ENCODE measurements at places on chromosomes 6 and 20. TPM values are rescaled to one million over a fixed set of nuclear protein-coding genes. Genes with fewer than 3 reads are reported as not detected.

DNA sequence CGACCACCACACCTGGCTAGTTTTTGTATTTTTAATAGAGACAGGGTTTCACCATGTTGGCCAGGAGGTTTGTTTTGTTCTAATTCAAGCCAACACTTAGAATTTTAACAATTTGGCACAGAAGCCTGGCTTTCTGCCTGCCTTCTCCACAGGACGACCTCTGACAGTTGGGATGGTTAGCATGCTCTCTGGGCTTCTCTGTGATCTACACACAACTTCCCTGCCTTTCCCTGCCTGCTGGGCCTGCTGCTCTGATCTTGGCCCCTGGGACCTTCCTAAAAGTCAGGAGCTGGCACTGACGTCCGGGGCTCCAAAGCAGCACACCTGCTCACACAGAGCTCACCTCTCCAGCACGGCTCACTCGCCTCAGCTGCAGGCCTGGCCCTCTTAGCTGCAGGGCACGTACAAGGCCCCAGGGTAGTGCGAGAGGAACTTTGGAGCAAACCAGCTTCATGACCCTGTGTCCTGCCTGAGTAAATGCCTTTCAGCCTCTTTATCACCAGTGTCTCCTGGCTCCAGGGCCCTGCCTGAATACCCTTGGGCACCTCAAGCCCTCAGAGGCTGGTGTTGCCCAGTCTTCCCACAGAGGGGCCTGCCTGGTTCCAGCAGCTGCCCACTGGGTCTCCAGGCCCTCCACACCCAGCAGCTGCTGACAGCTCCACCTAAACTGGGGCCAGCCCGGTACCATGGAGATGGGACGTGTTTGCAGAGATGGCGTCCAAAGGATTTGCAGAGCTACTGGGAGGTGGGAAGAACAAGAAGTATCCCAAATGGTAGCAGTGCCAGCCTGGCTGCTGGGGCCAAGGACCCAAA lies 96.0 kb downstream of the PSMB1 start:
- no peaks in the 10 kb centered on the region for H3K27me3 ChIP-seq
- no peak overlapping the region for H3K4me3 ChIP-seq
- H3K4me1 ChIP-seq: peaks cover 13% of the 10 kb centered on the region
- DNase-seq: no peak
- H3K27ac ChIP-seq: no peak overlapping the region

GRCh38 chr6:169961772-169962561 lies 210.5 kb downstream of the ERMARD start:
- H3K4me1 ChIP-seq: no peaks in the 10 kb centered on the region
- no peak overlapping the region for H3K4me3 ChIP-seq
- H3K27me3 ChIP-seq: no peaks in the 10 kb centered on the region
- H3K27ac ChIP-seq: no peak overlapping the region
- DNase-seq: no peak

DNA sequence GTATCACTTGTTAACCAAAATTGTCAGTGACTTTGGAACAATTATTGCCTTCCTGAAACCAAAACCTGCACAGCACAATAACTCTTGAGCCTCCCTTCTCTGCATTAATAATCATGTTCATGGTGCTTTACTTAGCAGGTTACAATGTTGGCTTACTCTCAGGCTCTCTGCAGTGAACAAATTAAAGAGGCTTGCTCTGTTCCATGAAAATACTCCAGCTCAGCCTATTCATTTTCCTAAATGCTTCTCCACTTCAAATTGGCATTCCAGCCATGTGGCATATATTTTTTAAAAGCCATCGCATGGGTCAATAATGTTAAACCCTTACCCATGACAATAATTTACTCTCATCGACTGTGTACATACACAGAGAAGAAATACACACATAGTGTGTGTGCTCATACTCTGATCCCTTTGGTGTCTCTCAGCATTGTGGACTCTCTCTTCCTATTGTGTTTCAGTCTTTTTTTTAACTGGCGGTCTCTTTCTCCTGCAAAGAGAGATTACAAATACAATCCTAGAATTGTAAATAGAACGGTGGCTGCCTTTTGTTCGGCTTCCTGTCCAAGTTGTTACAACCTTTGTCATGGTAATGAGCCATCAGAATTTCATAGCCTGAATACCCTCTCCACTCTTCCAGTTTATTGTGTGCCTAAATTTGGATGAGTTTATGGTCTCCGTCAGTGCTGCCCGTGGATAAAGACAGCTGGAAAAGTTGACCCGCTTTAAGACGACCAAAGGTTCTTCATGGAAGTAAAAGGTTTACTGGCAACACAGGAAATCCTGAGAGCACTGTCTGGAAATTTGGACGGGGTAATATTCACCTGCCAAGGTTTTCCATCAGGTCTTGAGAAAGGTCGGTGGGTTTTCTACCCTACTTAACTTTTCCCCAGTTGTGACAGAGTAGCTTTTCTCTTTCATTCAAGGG lies 263.6 kb downstream of the CD83 start:
- DNase-seq: no peak
- no peaks in the 10 kb centered on the region for H3K4me1 ChIP-seq
- H3K27ac ChIP-seq: no peak overlapping the region
- no peak overlapping the region for H3K4me3 ChIP-seq
- no peaks in the 10 kb centered on the region for H3K27me3 ChIP-seq
- no peaks in the 10 kb centered on the region for H3K36me3 ChIP-seq

GRCh38 chr6:123850555-123850954 lies 46.9 kb downstream of the NKAIN2 start:
- H3K4me1 ChIP-seq: no peaks in the 10 kb centered on the region
- DNase-seq: no peak
- H3K36me3 ChIP-seq: no peaks in the 10 kb centered on the region
- no peak overlapping the region for H3K27ac ChIP-seq

GRCh38 chr6:161242779-161243693 lies 30.8 kb downstream of the AGPAT4 start:
- H3K27me3 ChIP-seq: no peaks in the 10 kb centered on the region
- peaks cover 14% of the 10 kb centered on the region for H3K36me3 ChIP-seq
- H3K27ac ChIP-seq: no peak overlapping the region
- H3K4me3 ChIP-seq: no peak overlapping the region

GRCh38 chr20:48761023-48761785 lies 66.6 kb downstream of the PREX1 start:
- no peak overlapping the region for H3K4me3 ChIP-seq
- DNase-seq: no peak
- H3K27ac ChIP-seq: no peak overlapping the region
- no peaks in the 10 kb centered on the region for H3K27me3 ChIP-seq

- DNase-seq: peak; percentile 98
- H3K4me3 ChIP-seq: no peak overlapping the region
- no peaks in the 10 kb centered on the region for H3K27me3 ChIP-seq
- H3K27ac ChIP-seq: peak overlapping the region; percentile 85
These were observed 59.9 kb upstream of the MAP7 start for GRCh38 chr6:136609873-136610706.

DNA sequence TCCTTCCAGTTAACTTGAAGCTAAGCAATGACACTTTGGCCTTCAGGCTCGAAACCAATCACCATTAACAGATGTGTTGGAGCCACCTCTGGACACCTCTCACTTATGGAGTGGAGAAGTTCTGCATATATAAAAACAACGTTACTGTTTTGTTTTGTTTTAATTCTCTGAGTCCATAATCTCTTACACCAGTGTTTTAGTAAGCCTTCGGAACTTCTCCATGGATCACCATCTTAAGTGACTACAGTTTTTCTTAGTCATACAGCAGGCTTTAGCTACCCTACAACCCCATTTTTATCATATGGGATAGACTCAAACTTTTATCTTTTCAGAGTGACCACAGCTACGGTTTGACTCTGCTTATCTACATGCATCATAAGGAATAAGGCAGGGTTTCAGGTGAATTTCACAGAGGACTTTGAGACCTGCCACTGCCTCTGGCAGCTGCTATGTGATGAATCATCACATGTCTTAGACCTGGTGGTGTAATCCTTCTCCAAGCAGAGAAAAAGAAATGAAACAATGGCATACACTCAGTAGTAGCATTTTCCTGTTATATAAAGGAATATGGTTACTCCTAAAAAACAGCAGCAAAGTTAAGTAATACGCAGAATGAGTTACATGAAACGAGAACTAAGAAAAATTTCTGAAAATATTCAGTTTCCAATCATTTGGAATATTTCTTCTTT lies 5.5 kb upstream of the HDDC2 start:
- H3K36me3 ChIP-seq: no peaks in the 10 kb centered on the region
- 0 out of 2 replicates have a peak, but pooled peaks cover 3% of the 10 kb centered on the region for H3K27me3 ChIP-seq
- DNase-seq: no peak
- peaks cover 14% of the 10 kb centered on the region for H3K4me1 ChIP-seq
- H3K4me3 ChIP-seq: no peak overlapping the region

GRCh38 chr20:18796282-18796833 lies 17.2 kb upstream of the SCP2D1 start:
- H3K27ac ChIP-seq: no peak overlapping the region
- no peak overlapping the region for H3K4me3 ChIP-seq
- no peaks in the 10 kb centered on the region for H3K27me3 ChIP-seq
- H3K36me3 ChIP-seq: peaks cover 2% of the 10 kb centered on the region

GRCh38 chr20:259981-260380 lies 2.5 kb downstream of the DEFB132 start:
- no peaks in the 10 kb centered on the region for H3K4me1 ChIP-seq
- no peak overlapping the region for H3K4me3 ChIP-seq
- peaks cover 16% of the 10 kb centered on the region for H3K27me3 ChIP-seq
- no peaks in the 10 kb centered on the region for H3K36me3 ChIP-seq
- H3K27ac ChIP-seq: no peak overlapping the region
- DNase-seq: no peak

DNA sequence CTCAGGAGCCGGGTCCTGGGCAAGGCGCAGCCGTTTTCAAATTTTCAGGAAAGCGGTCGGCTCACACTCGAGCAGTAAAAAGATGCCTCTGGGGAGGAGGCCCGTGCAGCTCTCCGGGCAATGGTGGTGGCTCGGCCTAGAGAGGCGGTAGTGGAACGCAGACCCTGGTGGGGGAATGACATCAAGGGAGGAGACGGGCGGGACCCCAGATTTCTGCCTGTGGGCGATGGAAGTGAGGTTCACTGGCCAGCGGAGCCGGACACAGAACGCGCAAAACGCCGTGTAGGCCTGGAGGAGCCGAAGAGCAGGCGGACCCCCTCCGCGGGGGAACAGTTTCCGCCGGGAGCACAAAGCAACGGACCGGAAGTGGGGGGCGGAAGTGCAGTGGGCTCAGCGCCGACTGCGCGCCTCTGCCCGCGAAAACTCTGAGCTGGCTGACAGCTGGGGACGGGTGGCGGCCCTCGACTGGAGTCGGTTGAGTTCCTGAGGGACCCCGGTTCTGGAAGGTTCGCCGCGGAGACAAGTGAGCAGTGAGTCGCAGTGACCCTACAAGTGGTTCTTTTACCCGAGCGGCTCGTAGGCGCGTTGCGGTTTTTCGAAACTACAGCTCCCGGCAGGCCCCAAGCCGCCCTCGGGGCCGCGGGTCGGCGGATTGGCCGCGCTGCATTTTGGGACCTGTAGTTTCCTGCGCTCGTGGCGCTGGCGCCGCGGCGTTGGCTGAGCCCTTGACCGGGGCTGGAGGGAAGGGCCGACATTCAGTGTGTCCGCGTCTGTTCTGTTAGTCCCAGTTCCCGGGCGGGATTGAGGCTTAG lies at the start of gene RTEL1:
Gene RTEL1, plus strand, starts transcription at position 376 of the 812 bp plus-strand sequence. CDS start 1,091 bp downstream, outside the sequence.
- DNase-seq: peak; percentile 96
- peaks cover 16% of the 10 kb centered on the region for H3K4me1 ChIP-seq
- H3K4me3 ChIP-seq: peak within 1 kb of the TSS; percentile 72
- peaks cover 14% of the 10 kb centered on the region for H3K27me3 ChIP-seq
- H3K27ac ChIP-seq: peak within 1 kb of the TSS; percentile 42

DNA sequence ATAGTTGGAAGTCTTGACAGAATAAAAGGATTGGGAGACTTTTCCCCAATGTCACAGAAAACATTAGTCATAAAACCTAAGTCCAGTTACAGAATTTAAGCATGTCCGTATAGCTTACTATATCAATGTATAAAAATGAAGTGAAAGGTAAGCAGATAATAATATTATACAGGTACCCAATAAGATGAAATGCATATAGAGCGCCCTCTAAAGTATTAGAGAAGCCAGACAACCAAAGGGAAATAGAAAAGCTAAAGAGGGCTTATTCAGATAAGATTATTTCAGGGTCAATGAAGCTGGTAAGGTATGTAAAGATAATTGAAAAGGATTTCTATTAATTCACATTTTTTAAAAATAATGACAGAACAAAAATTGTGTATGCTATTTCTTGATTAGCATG lies 947.7 kb upstream of the MAP3K7 start:
- no peak overlapping the region for H3K4me3 ChIP-seq
- H3K4me1 ChIP-seq: no peaks in the 10 kb centered on the region
- DNase-seq: no peak
- no peaks in the 10 kb centered on the region for H3K36me3 ChIP-seq

DNA sequence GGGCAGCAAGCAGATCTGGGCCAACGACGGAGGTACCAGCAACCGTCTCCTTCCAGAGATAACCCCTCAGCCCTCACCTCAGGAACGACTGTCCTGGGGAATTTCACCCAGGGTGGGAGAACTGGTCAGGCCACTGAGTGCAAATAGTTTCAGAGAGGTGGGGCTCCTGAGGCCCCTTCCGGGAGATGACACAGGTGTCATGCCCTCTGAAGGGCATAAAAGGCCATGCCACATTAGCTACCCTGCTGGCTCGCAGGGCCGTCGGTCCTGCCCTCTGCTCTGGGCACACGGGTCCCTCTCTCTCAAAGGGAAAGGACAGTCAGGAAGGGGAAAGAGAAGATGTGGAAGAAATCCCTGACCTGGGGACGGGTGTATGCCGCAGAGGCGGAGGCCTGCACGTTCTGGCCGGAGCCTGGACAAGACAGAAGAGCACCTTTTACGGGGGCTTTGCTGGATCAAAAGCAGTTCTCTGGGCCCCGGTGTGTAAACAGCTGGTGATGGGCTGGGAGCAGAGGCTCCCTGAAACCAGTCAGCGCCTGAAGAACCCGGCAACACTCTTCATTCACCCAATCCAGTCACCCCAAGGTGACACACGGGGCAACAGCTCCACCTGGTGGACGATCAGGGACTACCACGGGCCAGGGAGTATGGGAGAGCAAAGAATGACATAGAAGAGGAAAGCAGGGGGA lies 6.4 kb upstream of the TAF8 start:
- no peaks in the 10 kb centered on the region for H3K27me3 ChIP-seq
- H3K36me3 ChIP-seq: no peaks in the 10 kb centered on the region
- DNase-seq: peak; percentile 88
- H3K4me1 ChIP-seq: peaks cover 18% of the 10 kb centered on the region
- no peak overlapping the region for H3K4me3 ChIP-seq
- no peak overlapping the region for H3K27ac ChIP-seq

DNA sequence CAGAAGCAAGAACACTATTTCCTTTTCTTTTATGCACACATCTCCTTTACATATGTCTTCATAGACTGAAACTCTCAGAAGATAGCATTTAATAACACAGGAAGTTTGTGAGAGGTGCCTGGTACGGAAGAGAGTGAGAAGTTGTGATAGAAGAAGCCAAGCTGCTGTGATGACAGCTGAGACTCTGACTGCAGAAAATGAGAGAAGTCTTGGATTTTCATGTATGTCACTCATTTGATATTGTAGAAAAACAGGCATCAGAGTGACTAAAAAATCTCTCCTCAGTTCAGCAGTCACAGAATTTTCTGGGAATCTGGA lies 154.9 kb upstream of the BMP2 start:
- no peak overlapping the region for H3K4me3 ChIP-seq
- DNase-seq: no peak
- H3K27me3 ChIP-seq: no peaks in the 10 kb centered on the region
- H3K27ac ChIP-seq: no peak overlapping the region
- H3K4me1 ChIP-seq: no peaks in the 10 kb centered on the region

Gene MOG
- not detected for total RNA-seq

Gene MLIP
- not detected for total RNA-seq

Gene PRRT1
- not detected for total RNA-seq

Gene DDX43
- total RNA-seq: not detected

Gene CST5
- total RNA-seq: not detected

Gene NKX2-2
- total RNA-seq: 5.7 TPM

Data from SJSA1 (cell line).